Fibroblast of mammary gland (primary cell): ENCODE measurements at places on chromosomes 4 and X.
A peak's percentile ranks its signal among the peaks of the same experiment; 100 is the strongest.

DNA sequence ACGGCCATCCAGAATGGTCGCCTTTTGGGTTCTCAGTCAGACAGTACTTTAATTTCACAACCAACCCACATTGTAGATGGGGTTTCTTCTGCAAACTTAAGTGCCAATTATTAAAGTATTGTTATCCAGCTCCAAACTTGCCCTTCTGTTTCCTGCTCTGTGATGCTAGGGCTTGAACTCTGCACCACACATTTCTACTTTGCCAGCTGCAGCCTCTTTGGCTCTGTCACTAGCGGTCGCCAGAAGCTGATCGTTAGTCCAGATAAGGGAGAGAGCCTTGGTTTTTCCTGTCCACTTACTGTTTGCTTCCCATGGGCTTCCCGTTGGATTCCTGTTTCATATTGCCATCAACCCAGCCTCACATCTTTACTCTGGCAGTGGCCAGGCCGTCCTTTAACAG lies 196.6 kb downstream of the ASB9 start:
- no peak for DNase-seq

DNA sequence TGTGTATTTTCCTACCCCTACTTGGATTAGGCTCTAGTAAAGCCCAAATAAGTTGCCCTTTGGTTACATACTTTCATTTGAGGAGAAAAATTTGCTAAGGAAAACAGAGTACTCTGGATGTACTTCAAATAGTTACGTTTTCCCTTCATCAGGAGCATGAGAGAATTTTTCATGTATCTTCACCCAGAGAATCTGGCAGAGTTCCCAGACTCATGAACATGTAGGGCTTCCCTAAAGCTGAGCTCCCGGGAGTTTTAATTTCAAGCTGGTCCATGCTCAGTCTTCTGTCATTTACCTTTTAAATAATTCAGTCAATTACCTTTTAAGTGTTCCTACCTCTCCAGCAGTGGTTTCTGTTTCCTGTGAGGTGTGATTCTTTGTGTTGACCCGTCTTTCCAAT lies 367.5 kb upstream of the GRID2 start:
- DNase-seq = no peak

GRCh38 chrX:13468096-13468495 lies 101.3 kb upstream of the EGFL6 start:
- no peak for DNase-seq

DNA sequence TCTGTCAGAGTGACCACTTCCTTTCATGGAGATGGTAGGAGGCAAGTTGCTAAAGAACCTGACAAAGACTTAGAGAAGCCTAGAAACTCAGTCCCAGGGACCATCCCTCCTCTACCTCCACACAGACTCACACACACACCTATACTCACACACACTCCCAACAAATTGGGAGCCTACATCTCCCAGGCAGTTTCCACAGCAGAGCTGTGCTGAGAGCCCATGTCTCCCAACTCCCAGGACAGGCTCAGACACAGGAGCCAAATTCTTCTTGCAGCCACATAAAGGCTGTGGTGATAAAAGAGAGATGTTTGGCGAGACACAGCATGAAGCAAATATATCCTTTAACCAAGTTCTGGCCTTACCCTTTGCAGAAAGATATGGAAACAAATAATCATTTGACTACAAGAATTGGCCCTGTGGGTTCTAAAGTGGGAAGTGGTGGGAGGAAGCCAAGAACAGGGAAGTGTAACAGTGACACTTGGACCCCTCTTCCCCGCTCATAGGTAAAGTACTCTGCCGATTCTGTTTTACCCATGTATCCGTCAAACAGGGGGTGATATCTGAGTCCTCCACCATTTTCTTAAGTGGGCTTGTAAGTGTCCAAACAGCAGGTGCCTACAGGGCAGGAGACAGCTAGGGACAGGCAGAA lies 11.0 kb upstream of the IDS start:
- no peak for DNase-seq

GRCh38 chrX:137118536-137118935 lies 84.7 kb upstream of the GPR101 start:
- no peak for DNase-seq

DNA sequence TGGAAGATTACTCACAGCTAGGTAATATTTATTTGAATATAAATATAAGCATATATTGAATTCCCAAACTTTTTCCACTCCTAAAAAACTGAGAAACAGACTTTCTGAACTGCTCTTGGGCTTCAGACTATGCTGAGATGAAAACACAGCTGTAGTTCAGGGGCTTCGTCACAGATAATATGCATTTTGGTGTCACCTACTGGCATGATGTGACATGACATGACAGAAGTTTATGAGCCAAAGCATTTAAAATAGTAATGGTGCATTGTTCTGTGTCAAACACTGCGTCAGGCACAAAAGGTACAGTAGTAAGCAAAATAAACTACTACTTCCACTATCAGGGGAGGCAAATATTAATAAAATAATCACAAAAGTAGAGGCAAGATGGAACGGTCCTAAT lies 171.3 kb downstream of the BTC start:
- peak; percentile 72 for DNase-seq

- DNase-seq = no peak
Observed at GRCh38 chr4:104942990-104943743, 203.5 kb upstream of the TET2 start.

DNA sequence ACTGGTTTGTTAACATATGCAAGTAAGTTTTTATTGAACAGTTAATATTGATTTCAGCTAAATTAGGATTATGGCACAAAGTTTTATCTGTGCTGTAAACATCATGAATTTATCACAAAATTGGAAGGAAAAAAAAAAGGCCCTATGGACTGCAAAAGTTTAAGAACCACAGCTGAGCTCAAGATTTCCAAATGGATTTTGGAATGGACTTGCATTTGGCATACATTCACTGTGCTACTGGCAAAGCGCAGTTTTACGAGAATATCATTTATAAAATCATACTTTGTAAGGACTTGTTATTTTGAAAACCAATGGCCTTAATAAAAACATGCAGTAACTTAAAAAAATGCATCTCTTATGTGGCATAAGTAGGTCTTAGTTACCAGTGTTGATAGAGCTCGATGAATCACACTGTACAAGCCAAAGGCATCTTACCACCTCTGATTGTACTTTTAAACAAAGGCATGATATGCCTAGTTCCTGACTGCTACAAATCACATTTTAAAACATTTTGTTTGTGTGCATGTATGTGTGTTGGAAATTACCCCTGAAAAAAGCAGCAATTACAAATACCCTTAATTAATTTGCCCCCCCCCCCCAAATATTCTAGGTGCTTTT lies 58.6 kb downstream of the TAB3 start:
- no peak for DNase-seq

DNA sequence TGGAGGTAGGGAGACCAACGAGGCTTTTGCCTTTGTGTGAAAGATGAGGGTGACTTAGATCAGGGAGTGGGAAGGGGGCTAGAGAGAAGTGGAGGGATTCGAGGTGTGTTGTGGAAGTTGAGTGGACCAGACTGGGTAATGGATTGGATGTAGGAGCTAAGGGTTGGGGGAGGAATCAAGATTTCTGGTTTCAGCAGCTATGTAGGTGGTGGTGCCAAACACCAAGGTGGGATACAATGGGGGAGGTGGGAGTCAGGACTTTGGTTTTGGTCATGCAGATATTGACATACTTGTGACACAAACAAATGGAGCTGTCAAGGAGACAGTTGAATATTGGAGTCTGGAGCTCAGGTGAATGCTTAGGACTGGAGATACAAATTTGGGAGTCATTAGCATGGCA lies 71.0 kb downstream of the TSC22D3 start:
- DNase-seq = no peak

DNA sequence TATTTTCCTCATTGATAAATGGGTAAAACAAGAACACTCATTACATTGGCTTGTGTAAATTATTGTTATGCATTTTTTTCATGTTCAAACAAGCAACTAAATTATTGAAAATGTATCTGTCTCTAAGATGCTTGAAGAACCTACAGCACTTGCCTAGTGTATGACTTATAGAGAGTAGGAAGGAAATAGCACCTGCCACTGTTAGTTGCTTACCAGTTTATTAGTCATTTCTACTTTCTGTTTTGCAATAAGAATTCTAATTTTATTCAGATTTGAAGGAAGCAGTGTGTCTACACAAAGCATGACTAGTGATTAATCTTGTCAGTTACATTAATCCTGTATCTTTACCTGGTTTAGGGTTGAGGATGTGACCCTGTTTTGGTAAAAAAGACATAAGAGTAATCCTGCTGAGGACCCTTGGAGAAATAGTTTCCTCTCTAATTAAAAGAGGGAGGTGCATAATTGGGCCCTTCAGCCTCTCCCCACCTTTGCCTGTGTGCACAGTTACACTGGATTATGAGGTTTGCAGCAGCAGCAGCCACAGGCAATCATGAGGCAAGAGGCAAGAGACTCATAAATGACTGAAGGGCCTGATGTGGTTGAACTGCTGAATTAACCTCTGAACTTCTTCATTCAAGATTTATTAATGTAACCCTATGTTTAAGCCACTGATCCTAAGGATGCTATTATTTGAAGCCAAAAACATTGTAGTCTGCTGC lies 1202.1 kb downstream of the ADGRL3 start:
- no peak for DNase-seq

- peak; percentile 65 for DNase-seq
Observed at GRCh38 chr4:41216294-41217019, 2.1 kb upstream of the APBB2 start.

DNA sequence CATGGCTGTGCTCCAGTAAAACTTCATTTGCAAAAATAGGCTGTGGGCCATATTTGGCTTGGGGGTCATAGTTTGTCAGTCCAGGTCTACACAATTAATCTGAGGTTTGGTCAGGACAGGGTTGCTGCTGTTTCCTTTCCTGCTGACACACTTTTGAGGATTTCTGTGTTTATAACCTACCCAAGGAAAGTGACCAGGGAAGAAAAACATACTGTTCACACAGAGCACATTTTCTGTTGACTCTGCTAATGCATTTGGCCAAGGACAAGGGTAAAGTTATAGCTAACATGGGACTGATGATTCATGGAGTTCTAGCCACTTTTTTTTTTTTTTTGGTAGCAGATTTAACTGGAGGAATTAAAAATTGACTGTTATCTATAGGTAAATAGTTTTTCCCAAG lies 43.9 kb upstream of the GEMIN8 start:
- peak; percentile 59 for DNase-seq

DNA sequence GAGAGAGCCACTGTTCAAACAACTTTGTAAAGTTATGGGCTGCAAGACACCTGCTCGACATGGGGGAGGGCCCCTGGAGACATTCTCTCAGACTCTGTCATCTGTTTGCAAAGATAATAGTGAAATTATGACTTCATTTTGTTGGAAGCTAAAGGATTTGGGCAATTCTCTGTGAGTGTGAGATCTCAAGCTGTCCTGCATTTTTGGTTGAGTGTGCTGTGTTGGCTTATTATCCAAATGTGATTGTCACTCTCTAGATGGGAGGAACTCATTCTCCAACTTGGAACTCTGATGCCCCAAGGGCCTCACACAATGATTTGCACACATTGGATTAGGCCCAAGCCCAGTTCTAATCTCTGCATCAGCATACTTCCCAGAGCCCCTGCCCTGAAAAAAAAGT lies 63.7 kb downstream of the STK32B start:
- no peak for DNase-seq

- no peak for DNase-seq
Observed at GRCh38 chrX:152895724-152896420, 2.0 kb upstream of the ZNF185 start.

GRCh38 chr4:172750910-172751309 lies 417.7 kb upstream of the GALNT7 start:
- DNase-seq = no peak

DNA sequence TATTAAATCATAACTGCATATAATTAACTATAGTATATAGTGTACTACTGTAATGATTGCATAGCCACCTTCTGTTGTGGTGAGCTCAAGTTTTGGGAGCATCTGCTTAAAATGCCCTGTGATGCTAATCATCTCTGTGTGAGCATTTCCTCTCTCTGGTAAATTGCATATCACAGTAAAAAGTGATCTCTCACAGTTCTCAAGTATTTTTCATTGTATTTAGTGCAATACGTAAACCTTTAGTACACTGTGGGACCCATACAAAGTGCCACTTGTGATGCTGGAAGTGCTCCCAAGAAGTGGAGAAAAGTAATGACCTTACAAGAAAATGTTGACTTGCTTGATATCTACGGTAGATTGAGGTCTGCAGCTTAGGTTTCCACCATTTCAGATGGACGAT lies 82.0 kb downstream of the WWC2 start:
- no peak for DNase-seq

DNA sequence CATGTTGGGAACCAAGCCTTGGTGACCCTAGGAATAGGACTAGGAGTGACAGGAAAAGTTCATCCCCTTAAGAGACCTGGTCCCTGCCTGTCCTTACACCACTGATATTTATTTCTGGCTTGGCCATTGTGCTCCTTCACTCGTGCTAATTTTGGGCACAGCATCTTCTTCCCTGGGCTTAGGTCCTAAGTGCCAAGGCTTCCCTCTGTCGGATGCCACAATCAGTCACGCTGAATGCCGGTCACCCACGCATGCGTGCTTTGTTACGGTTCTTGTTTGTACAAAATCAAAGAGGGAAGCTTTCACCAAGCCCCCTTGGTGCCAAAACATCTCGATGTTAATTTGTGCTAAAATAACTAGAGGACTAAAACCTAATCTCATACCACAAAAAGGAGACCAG lies 17.4 kb upstream of the MAP3K15 start:
- no peak for DNase-seq

DNA sequence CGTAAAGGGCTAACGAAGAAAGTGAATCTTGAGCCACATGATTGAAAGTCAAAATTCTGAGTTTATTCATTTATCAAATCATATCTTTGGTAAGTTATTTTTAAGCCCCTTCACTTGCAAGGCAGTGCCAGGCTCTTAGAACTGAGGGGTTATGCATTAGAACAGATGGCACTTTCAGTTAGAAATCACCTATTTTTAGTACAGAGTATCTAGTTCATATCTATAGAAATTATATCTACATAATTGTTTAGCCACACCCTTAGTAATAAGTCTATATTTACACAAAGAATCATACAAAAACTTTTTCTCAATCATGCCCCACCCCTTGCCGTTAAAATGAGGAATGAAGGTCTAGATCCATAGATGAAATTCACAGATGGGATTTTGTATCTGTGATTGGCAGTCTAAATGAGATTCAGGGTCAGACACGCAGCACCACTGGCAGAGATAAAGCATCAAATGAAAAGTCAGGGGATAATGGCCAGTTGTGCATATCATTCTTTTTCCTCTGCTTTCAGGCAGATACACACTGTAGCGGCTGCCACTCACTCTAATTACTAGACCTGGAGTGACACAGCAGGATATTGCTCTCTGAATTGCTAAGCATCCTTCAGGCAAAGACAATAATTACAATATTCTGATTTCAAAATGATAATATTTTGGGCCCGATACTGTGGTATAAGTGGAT lies 440.5 kb downstream of the MAPK10 start:
- DNase-seq = no peak

DNA sequence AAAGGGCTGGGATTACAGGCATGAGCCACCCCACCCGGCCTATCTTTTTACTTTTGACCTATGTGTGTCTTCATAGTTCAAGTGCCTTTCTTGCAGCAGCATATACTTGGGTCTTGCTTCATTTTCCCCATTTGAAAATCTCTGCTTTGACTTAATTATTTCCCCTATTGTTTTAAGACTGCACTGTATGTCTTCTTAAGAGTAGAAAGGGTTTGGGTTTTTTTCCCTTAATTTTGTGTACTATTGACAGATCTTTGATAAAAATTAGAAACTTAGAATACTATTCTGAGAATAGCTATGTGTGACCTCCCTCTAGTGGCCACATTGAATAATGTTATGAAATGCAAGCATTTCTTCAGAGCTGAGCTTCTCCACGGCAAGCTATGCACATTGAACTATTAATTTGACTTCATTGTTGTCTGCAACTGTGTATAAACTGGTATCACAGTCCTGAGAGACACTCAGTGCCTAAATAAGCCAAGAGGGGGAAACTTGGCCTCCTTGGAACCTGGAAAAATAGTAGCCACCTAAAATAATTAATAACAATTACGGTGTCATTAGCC lies 8.7 kb upstream of the SLC25A4 start:
- peak; percentile 62 for DNase-seq
